ENCODE measurements at places on chromosomes 4 and X.

DNA sequence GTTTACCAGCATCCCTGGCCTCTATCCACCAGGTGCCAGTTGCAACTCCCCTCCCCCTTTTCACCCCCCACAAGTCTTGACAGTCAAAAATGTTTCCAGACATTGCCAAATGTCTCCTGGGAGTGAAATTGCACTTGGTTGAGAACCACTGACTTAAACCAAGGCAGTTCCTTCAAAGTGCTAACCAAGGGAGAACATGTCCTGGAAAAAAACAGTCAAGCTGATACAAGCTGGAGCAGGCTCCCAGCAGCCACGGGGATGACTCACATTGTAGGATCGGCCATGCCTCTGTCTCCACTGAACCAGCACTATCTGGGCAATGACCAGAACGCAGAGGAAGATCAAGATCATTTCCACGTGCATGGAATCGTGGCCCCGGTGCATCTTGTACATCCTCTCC is 11.4 kb downstream of the RNF175 start:
- peak; percentile 73 for DNase-seq

- no peak for DNase-seq
Measured at GRCh38 chr4:1383728-1384591, 22.3 kb downstream of the NKX1-1 start.

- no peak for DNase-seq
Measured at GRCh38 chr4:52715255-52715897, 35.8 kb downstream of the ERVMER34-1 start.

- peak; percentile 80 for DNase-seq
Measured at GRCh38 chr4:176841711-176842112, 49.0 kb upstream of the VEGFC start.

DNA sequence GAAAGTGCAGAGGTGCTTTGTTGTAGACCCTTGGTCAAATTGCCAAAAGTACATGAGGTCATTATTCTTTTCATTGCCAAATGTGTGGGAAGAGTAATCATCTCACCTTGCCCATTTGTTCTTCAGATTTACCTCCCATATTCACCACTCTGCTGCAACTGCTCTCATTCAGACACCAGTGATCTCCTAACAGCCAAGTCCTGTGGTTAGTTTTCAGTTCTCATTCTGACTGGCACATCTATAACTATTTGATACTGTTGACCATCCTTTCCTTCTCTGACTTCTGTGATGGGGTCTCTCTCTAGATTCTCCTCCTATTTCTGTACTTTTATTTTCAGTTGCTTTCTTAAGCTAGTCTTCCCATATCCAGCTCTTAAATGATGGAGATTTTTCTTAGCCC is 39.8 kb downstream of the GRIA3 start:
- no peak for DNase-seq

GRCh38 chr4:4315461-4316149 is 25.6 kb downstream of the ZBTB49 start:
- no peak for DNase-seq

- DNase-seq, result no peak
Measured at GRCh38 chr4:111018216-111018615, 395.3 kb upstream of the PITX2 start.

- no peak for DNase-seq
Measured at GRCh38 chrX:136256026-136256425, 4.8 kb upstream of the MAP7D3 start.

GRCh38 chr4:3683077-3683743 is 83.0 kb upstream of the ADRA2C start:
- no peak for DNase-seq

DNA sequence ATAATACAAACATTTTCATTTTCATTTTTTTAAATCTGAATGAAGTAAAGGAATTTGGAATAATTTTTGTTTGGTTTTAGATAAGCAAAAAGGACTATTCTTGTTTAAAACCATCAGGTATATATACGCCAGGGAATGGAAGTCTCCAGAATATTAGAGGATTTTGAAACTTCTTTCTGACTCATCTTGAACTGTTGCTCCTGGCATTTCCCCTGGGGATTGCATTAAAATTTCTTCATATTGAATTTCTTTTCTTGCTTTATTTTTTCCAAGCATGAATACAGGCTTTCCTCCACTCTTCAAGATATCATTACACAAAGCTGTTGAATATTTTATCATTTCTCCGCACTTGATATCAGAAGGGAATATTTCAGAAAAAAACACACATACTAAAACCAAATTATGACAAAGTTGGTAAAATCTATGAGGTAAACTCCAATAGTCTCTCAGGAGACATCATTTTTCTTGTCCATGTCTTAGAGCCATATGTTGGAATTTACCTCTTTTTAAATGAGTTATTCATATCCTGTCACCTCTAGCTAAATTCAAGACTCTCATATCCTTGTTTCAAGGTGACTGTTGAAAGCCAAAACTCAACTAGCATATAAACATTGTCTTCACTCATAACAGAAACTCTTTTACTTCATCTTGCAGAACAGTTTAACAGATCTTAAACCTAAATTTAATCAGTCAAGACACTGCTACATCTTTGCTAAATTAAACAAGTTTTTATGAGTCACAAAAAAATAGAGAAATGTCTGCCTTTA is 20.7 kb upstream of the CSN1S1 start:
- DNase-seq, result peak; percentile 85

- no peak for DNase-seq
Measured at GRCh38 chr4:89573656-89574055, 263.3 kb downstream of the SNCA start.

DNA sequence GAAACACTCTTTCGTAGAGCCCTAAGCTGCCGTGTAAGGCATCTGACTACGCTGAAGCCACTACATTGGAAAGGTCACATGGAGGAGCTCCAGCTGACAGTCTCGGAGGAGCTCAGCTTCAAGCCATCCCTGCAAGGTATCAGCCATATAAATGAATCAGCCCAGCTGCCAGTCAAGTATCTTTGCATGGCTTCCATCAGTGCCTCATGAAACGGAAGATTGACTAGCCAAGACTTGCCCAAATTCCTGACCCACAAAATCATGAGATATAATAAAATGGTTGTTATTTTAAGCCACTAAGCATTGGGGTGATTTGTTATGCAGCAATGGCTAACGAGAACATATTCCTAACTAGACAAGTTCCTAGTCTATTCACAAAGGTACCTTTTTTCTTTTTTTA is 104.1 kb upstream of the SCOC start:
- no peak for DNase-seq

DNA sequence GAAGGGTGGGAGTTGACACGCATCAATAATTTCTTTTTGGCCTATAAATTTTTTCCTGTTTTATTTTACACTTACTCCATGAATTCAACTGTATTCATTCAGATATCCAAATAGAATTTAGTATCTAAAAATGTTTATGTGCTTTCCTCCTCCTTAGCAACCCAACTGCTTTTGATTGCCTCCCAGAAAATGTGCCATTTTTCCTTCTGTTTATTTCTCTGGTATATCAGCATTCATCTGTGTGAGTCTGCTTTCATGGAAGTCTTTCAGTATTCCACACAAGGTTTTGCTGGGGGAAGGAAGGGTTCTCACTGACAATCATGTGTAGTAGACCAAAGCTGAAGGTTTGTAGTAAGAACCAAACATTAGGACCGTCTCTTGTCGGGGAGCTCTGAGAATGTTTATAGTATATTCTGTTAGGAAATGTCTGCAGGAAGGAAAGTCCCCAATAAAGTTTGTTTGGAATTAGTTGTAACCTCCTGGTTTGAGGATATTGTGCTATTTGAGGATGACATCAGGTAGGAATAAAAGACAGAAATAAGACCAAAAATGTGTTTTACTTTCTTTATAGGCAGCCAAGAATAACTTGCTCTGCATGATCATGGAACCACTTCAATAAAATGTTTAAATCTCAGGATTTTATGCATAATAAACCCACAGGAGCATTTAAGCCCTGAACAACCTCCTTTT is 673.6 kb upstream of the INTU start:
- DNase-seq, result no peak

Data from fibroblast of the aortic adventitia (primary cell).